T1000 (cell line): ENCODE measurements at places on chromosomes 1 and 21.

GRCh38 chr1:169001353-169001752, 105.1 kb upstream of the ATP1B1 start:
- DNase-seq, result no peak

- no peak for DNase-seq
Measured at GRCh38 chr1:38817267-38818174, 42.1 kb downstream of the RRAGC start.

DNA sequence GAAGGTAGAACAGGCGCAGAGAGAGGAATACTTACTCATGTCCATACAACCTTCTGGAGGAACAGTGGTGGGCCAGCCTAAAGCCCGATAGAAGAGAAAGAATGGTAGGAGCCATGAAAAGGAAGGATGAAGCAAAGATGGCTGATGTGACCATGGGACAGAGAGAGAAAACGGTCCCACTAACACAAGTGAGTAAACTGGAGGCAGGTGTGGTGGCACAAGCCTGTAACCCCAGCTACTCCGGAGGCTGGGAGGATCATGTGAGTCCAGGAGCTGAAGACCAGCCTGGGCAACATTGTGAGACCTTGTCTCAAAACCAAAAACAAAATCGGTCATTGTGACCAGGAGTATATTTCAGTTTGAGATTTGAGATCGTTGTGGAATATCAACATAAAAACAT, 49.4 kb downstream of the C1orf198 start:
- DNase-seq, result no peak

DNA sequence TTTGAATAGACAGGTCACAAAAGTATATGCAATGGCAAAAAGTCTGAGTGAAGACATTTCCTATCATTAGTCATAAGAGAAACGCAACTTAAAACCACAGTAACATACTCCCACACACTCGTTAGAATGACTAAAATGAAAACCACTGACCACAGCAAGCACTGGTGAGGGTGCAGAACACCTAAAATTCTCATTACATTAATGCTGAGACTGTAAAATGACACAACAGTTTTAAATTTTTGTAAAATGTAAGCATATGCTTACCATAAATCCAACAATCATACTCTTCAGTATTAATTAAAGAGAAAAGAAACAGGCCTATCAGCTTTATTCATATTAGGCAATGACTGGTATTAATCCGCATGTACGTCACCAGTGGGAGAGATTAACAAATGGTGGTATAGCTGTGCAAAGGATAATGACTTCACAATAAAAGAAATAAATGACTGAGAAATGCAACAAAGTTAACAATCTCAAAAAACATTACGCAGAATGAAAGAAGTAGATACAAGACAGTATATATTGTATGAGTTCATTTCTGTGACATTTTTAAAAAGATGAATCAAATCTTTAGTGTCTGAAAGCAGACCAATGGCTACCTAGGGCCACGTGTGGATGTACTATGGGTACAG, 253.5 kb downstream of the AKT3 start:
- DNase-seq, result no peak

DNA sequence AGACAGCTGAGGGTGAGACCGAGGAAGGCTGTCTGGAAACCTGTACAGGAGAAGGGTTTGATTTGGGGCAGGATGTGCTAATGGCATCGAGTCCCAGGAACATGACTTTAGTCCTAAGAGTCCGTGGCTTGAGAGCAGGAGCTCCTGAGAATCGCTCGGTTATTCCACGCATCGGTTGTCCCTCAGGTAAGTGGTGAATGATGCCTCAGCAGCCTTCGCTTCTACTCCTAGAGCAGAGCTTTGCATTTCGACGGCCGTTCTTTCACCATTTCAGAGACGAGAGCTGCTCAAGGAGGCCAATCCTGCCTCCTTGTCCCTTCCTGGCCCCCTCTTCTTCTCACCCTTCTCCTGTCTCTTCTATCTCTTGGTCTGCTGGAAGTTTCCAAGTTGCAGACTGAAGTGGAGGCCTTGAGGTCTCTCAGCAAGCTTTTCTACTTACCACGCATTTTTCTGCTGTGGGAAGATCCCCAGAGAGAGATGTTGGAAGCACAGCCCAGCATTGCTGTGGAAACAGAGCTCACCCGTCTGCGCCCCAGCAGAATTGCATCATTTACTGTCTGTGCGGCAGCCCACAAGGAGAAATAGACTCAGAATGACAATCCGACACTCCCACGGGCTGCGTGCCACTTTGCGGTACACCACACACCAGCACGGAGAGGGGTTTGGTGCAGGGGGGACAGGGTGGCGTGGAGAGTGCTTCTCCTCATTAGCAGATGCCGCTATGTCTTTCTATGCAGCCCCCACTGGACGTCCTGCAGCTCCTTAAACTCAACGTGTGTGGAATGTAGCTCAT, 270.7 kb upstream of the C1orf174 start:
- no peak for DNase-seq

GRCh38 chr1:234841710-234842231, 231.8 kb upstream of the IRF2BP2 start:
- DNase-seq, result no peak

- DNase-seq, result no peak
Measured at GRCh38 chr1:231921646-231922345, 295.2 kb downstream of the DISC1 start.

GRCh38 chr1:4847711-4848110, 193.3 kb downstream of the AJAP1 start:
- DNase-seq, result no peak

DNA sequence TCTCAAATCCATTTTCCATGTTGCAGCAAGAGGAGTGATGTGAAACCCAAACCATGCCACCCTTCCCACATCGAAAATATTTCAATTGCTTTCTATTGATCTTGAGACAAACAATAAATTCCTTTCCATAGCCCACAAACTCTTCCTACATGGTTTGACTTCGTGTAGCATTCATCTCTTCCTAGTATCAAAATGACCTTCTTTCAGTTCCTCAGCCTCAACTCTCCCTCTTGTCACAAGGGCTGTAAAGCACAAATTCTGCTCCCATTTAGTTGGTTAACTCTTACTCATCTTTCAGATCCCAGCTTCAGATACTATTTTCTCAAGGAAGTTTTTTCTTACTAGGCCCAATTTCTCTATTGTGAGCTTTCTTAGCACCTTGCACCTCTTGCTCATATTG, 99.0 kb downstream of the ZNF281 start:
- no peak for DNase-seq

DNA sequence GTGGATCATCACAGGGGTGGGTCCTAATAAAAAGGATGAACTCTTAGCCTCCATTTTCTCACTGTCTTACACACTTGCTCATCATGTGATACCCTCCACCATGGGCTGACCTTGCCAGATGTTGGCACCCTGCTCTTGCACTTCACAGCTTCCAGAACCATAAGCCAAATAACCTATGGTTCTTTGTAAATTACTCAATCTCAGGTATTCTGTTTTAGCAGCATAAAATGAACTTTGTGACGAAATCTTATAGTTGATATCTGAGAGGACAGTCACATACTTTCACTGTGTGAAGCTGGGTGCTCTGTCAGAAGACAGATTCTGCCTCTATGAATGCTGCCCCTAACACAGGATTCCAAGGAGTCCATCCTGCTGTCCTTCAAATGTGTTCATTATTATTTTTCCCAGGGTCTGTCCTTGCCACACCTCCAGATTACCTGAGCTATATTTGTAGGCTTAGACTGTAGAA, 13.8 kb downstream of the DUSP10 start:
- DNase-seq, result no peak
